ENCODE measurements at places on chromosomes 16 and 17.

- no peak for DNase-seq
Measured at GRCh38 chr16:85264752-85265151, 152.5 kb upstream of the CIBAR2 start.

- no peak for DNase-seq
Measured at GRCh38 chr17:9647014-9647413, 1.7 kb downstream of the USP43 start.

GRCh38 chr17:67388986-67389385 lies 11.9 kb downstream of the PITPNC1 start:
- DNase-seq, result no peak

DNA sequence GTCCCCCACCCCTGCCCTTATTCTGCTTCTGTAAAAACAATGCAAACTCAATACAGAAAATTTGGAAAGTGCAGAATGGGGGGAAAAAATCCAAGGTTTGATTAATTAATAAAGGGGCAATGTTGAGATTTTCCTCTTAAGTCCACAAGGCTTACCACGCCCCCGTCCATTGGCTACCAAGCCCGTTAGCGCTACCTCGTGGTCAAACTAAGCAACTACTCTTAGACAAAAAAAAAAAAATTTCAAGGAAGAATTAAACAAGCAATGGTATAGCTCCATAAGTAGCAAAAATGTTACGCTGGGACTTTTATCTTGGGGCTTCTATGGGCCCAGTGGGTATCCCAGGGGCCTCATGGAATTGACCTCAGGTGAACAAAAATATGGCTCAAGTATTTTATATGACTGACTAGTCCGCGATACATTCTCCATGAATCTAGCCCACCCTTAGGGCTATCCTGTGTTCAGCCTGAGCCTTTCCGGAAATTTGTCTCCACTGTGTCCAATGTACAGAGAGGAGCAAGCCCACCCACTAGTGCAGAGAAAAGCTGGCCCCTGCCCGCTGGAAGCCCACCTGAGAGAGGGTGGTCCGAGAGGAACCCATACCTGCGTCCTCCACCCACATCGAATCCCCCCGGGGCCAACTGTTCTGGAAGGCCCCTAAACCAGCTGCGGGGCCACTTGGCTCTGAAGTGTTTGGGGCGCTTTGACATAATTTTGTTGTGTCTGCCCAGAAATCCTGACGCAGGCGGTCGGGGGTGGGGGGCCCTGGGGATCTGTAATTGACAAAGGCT lies 19.1 kb upstream of the TEX2 start:
- no peak for DNase-seq

GRCh38 chr16:3027983-3028715 lies 4.3 kb downstream of the THOC6 start:
- DNase-seq, result peak; percentile 77

DNA sequence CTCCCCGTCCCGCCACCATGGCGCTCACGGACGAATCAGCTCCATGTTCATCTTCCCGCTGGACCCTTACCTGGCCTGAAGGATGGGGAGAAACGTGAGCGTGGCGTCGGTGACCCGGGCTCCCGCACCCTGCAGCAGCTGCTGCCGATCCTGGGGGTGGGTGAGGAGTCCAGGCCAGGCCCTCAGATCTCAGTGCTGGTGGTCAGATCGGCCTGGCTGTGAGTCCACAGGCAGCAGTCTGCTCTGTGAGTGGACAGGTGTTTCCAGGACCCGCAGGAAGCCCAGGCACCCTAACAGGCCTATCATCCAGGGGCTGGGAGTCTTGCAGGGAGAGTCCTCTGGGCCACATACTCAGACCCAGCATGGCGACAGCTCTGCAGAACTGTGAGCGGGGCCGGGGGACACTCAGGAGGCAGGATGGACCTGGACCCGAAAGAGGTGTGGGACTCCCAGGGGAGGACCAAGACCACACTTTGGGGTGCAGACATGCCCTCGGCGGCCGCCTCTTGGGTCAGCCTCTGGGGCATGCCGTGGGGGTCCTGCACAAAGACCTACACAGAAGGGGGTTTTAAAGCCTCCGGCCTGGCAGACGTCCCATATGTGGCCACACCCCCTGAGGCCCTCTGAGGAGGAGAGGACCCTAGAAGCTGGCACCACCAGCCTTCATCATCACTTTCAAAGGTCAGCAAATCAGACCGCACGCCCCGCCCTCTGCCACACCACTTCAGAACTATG lies 27.2 kb upstream of the ZNF469 start:
- DNase-seq, result no peak

DNA sequence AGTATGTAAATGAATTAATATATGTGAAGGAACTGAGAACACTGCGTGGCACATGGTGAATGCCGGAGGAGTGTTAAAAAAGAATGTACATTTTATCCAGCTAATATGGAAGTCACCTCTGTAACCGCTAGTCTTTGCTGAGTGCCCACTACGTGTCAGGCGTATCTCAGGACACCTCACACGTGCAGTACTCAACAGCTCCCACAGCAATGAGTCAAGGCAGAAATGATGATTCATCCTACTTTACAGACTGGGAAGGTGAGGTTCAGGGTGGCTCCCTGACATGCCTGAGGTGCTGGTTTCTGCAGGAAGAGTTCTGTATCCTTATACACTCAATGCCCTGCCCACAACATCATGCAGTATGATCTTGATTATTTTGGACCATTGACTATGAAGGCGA lies 487.0 kb downstream of the HAPSTR1 start:
- DNase-seq, result no peak

DNA sequence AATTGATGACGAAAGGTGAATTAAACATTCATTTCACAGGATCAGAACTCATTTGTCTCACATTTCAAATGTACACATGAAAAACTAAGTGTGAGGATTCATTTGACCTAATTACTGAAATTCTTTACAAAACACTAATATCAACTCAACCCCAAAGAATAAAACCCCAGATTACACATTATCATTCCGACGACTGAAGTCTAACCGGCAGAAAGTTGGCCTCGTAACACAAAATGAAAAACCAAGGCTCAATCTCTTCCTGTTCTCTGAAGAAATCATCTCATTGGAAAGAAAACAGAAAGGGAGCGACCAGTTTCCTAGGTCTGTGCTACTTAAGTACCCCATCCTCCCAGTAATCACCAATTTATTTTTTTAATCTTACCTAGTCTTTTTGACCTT lies 1.8 kb downstream of the JPT1 start:
- DNase-seq, result no peak

GRCh38 chr17:10136258-10136981 lies 62.0 kb downstream of the GAS7 start:
- no peak for DNase-seq

DNA sequence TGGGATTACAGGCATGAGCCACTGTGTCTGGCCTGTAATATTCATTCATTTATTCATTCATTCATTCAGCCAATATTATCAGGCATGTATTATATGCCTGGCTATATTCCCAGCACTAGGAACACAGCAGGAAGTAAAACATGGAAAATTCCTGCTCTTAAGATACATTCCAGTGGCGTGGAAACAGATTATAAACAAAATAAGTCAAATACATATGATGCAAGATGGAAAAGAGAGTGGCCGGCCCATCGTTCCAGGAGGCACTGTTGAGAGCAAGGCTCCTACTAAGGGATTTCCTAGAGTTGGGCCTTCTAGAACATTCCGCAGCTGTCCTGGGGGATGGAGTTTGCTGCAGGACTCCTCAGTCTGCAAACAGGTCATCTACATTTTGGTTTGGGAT lies 17.7 kb downstream of the ADCY9 start:
- no peak for DNase-seq

- DNase-seq, result no peak
Measured at GRCh38 chr17:32803544-32803943, 73.4 kb downstream of the MYO1D start.

- no peak for DNase-seq
Measured at GRCh38 chr17:74108126-74108705, 95.3 kb upstream of the RPL38 start.

GRCh38 chr17:12789481-12790248 lies at the start of gene ARHGAP44:
ARHGAP44 (plus strand) TSS chr17:12789498; CDS start chr17:12789839, 341 bp downstream.
- no peak for DNase-seq
